SW480 (cell line): ENCODE measurements at places on chromosomes 4 and X.

DNA sequence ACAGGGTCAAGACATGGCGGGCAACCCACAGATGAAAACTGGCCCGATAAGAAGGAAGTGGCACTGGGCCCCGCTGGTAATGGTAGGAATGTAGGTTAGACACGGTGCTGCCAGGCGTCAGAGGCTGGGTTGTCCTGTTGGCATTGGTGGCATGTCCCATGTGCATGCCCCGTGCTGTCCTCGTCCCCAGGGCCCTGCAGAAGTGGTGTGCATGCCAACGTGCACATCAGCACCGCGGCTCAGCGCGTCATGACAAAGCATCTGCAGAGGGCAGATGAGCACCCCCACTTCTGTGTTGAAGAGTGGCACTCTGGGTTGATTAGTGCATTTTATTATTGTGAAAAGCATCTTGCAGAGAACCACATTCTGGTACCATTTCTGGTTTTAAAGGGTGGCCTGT lies 35.6 kb downstream of the NELFA start:
- DNase-seq, result no peak

GRCh38 chrX:53654376-53654775 lies 32.1 kb downstream of the HUWE1 start:
- DNase-seq, result no peak

DNA sequence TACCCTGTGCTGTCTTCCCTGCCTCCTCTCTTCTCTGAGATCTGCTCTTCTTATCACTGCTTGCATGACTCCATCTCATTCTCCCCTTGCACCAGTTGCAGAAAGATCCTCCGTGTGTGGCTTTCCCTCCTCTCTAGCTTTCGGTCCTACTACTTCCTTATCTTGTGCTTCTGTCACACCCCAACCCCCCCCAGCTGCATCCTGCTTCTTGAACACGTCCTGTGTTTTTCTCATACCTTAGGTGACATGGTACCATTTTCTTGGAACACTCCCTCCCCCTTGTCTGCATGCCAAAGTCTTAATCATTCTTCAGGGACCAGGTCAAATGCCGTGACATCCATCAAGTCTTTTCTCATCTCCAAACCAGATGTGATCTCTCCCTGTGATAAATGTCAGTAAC lies 46.4 kb downstream of the FHL1 start:
- DNase-seq, result no peak

GRCh38 chr4:153205757-153206156 lies 1.5 kb downstream of the TRIM2 start:
- peak; percentile 88 for DNase-seq

GRCh38 chrX:119145241-119145653 lies 17.6 kb upstream of the KIAA1210 start:
- DNase-seq, result no peak

DNA sequence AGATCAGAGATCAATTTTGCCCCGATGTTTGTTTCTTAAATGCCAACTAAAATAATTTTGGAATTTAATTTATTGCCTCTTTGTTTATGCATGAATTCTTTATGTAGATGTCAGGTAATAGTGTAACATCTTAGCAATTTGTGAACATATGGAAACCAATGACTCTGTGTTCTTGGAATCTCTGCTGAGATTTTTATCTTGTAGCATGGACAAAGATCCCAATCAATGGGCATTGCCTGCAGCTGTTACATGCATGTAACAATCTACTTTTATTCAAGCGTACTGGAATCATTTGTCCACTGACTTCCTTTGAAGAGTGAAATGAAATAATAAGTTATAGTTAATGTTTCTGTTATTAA lies 61.6 kb upstream of the ARSJ start:
- no peak for DNase-seq

DNA sequence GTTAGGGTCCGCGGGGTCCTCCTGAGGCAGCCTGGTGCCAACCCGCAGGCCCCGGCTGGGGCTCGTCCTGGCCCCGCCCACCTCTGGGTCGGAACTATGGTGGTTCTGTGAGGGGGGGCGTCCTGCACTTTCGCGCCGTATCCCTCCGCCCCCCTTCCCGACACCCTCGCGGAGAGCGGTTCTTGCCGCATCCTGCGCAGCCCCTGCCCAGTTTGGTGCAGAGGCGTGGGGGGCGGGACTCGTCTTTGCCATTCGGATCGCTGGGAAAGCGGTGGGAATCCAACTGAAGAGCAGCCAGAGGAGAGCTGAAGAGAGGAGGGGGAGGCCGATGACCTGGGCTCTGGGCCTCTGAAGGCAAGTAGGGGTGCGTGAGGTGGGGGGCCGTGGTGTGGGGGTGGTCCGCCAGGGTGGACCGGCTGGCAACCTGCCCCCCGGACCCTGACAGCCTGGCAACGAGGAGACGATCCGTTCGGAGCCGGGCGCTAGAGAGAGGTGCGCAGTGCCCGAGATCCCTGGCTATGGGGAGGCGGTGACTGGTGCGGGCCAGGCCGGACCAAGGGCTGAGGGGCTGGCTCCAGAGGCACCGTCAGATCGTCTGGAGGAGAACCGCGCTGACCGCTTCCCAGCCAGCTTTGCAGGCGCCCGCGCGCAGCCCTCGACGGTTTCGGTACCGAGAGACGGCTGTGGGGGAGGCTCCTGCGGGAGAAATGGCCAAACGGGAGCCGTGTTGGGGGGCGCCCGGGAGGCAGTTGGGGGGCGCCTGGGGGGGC lies at the start of gene GPRASP1:
Gene GPRASP1, plus strand, starts transcription at position 242 of the 770 bp plus-strand sequence. CDS start 2,431 bp downstream, outside the sequence.
- no peak for DNase-seq

GRCh38 chr4:168868044-168868781 lies 141.8 kb downstream of the CBR4 start:
- no peak for DNase-seq
